ENCODE measurements at places on chromosomes 2 and 18.

- DNase-seq = no peak
These were observed 46.0 kb upstream of the FAM136A start for GRCh38 chr2:70347831-70348230.

DNA sequence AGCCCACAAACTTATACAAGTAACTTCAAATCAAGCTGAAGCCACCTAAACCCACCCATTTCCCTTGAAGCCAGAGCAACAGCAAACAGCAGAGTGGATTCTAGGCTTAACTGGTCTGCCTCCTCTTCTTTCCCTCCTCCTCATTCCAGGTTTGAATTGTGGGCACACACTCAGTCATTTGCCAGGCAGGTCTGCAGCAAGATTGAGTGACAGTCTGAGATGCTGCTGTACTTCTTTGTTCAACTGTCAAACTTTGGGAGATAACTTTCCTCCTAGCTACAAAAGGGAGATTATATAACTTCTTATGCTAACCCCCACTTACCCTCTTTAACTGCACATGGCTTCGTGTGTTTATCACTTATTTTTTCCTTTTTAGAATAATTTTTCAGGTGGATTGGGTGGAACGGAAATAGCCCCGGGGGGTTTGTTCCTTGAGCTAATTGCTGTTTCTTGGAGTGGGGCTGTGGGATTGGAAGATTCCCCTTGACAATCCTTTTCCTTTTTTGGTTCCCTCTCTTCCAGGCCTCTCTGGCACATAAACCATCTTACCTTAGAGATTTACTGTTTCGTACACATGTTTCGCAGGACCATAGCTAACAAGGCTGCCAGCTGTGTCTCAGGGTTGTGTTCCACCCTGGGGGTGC, 55.0 kb downstream of the RNF144A start:
- no peak for DNase-seq

DNA sequence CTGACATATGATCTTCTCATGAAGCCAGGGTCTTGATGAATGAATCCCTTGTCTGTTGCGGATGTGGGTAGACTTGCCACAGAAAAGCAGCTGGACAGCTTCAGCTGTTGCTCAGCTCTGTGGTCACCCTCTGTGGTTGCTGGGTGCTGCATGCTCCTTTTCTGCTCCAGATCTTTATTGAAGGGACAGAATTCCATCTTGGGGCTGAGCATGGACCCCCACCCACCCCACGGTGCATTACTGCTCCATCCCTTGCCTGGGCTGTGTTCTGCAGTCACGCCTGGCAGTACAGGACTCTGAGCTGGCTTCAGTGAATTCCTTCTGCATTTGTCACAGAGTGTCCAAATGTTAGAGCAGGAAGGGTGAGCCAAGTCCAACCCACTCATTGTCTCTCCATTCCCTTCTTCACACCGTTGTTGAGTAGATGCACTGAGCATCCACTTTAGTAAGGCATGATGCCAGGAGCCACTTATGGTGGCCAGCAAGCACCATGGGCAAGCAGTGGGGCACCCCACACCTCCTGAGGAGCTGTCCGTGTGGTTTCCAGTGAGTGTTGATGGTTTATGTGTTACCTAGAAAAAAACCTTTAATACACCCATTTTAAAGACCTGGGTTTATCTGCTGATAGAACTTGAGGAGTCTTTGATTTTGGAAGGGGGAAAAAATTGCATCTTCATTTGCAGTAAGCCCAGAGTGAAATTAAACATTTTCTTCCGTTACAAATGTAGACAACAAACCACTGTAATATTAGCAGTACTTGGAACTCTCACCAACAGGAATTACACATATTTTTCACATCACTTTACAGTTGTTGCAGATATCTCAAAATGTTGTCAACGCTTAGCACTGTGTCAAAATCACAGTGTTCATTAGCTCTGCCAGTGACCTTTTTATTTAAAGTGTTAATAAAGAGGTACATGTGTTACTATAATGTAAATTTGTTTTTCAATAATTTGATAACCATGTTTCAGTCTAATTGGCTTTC, 14.7 kb upstream of the ITGB6 start:
- no peak for DNase-seq

GRCh38 chr2:54652540-54652939, 70.9 kb upstream of the EML6 start:
- DNase-seq = no peak

GRCh38 chr2:85768713-85769112, 14.9 kb downstream of the ATOH8 start:
- DNase-seq = no peak

- no peak for DNase-seq
These were observed 53.4 kb downstream of the THADA start for GRCh38 chr2:43542285-43542933.

Data from nucleus accumbens (tissue), 56 donors.